Activated CD4-positive, alpha-beta T cell treated with anti-CD3 and anti-CD28 coated beads for 1 hour (primary cell): ENCODE measurements at places on chromosomes 7 and 10.

- DNase-seq: no peak
These were observed 16.9 kb upstream of the GPR146 start for GRCh38 chr7:1027242-1028043.

- DNase-seq: no peak
These were observed 86.7 kb downstream of the ZNF33B start for GRCh38 chr10:42551582-42552187.

- DNase-seq: no peak
These were observed 15.6 kb downstream of the RGS10 start for GRCh38 chr10:119526621-119527592.

GRCh38 chr10:130179640-130180039 lies 43.4 kb downstream of the GLRX3 start:
- DNase-seq: no peak

DNA sequence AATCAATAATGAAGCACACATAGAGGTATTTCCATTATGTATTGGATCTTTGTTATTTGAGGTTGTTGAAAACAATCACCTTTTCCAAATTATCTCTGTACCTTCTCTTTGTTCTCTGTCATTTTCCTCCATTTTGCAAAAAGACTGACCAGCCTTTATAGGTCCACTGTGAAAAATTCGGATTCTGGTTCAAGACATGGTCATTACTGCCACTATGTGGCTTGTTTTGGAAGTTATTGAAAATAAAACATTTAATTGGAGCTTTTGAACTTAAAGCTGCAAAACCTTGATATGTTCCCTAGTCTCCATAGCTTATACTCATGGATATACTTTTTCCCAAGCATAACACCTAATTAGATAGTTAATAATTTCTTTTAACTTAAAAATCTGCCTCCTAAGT lies 1094.4 kb downstream of the NRG3 start:
- DNase-seq: no peak

GRCh38 chr7:136056651-136057231 lies 79.6 kb upstream of the MTPN start:
- DNase-seq: no peak

- DNase-seq: no peak
These were observed 44.7 kb downstream of the GRK5 start for GRCh38 chr10:119252051-119252465.

- DNase-seq: no peak
These were observed 54.5 kb downstream of the UBE3C start for GRCh38 chr7:157193274-157193673.

DNA sequence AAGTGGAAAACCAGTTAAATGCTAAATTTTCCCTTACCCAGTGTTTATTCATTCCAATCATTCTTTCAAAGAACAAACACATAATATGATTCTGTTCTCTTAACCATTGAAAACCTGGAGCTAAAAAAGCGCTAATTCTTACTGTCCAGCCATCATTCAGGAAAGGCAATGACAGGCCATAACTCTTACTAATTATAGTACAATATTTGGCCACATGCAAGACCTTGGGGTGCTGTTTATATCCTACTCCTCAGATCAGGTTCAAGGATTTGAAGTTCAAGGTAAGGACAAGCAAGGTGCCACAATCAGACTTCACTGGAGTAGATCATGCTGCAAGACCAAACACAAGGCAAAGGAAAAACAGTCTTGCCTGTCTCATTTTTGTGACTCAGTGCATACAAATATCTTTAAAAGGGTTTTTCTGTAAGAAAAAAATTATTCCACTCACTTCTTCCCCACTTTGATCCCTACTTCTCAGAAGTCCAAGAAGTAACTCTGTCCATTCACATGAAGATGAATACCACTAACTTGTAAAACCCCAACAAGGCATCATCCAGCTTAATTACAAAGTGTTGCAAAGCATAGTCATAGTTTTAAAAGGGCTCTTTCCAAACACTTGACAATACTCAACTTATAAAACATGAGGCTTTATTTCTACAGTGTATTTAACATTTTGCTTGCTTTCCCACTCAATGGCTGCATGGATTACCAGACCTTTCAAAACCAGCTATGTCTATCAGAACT lies 153.0 kb downstream of the DOCK4 start:
- DNase-seq: no peak

- no peak for DNase-seq
These were observed 33.0 kb downstream of the MRPL32 start for GRCh38 chr7:42964849-42965805.

- no peak for DNase-seq
These were observed 262.1 kb upstream of the CACNA2D1 start for GRCh38 chr7:82705517-82706260.

GRCh38 chr10:103413564-103413963 lies 17.1 kb downstream of the PDCD11 start:
- DNase-seq: no peak

DNA sequence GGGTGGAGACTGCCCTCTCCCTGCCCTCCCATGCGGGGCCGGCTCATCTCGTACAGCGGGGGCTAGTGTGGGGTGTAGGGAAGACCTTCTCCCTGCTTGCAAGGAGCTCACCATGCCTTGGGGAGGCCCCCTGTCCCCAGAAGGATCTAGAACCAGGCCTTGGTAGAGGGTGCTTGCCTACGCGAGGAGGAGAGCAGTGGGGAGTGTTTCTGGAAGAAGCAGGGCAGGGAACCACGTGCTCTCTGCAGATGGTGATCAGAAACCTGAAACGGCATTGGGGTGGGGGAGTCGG lies 2.7 kb downstream of the MAFK start:
- no peak for DNase-seq

DNA sequence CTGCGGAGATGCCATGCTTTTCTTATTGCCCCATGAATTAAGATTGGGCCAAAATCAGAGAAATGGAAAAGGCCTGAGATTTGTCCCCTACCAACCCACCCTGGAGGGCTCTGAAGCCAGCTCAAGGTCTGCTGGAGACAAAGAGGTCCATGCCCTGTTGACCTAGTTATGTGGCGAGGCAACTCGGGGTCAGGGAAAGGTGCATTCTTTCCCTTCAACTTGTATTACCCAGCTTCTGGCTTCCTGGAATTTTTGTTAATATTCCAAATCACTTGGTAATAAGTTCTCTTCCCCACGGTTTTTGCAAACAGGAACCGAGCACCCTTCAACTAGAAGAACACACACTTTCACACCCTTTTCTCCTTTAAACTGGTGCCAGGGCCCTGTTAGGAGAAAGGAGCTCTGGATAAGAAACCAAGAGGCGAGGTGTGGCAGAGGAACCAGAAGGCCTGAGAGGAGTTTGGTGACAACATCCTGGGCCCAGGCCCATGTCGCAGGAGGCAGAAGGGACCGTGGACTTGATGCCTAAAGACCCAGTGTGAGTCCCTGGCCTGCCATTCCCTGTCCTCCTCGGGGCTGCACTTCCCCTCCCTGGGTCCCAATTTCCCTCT lies 12.5 kb upstream of the SFRP5 start:
- no peak for DNase-seq

DNA sequence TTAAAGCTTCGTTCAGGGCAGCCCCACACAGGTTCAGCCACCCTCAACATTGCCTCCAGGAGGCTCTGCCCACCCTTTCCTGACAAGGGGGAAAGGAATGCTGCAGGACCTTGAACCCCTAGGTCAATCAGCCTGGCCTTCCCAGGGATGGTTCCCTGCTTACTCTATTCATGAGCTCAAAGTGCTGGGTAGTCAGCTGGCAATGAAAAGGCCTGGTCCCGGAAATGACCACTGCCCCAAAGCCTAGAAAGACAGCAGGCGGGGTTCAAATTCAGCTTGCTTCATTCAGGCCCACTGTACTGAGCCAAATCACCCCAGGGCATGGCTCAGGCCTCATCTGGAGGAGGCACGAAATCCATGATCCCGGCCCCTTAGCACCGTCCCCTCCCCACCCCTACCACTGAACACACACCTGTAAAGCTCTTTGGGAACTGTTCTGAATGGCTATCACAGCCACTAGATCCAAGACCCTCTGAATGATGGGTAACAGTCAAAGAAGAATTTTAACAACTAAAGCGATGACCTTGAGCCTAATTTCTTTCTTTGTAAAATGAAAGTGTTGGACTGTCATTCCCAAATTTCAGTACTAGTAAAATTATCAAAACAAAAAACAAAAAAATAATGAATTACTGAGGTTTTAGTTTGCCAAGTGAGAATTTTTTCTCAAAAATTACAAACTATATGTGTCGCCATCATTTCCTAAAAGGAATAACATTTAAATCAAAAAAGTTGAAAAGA lies 1.0 kb downstream of the URGCP start:
- DNase-seq: no peak

DNA sequence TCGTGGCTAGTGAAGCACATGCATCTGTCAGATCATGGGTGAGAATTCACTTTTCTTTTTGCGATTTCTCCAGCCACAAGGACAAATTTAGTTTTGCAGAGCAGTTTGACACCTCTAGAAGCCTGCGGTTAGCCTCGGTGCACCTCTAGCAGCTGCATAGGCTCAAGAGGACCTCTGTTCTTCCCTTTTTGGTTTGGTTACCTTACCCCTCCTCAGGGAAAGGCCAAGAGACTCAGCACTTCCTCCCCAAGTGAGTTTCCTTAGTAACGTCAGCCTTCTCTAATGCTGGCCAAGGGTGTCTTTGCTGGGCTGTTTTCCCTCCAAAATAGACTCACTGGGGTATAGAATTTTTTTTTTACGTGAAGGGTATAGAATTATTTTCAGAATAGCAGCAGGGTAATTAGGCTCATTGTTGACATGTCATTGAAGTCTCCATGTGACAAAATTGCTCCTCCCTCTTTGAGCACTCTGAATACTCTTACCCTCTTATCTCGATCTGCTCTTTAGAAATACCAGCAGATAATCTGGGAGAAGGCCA lies 97.8 kb downstream of the AUTS2 start:
- DNase-seq: no peak

DNA sequence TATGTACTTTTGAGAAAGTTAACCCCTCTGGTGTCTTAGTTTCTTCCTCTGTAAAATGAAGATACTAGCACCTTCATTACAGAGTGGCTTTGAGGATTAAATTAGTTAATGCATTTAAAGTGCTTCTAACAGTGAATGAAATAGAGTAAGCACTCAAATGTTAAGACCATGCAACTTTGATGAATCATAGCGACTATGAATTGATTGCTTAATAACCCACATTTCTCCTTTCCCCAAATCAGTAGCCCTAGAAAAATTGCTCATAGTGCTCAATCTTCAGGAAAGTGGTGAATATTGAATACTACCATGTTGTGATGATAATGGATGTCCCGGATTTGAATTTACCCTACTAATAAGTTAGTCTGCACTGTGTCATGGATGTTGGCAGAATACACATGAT lies 48.1 kb downstream of the CD36 start:
- DNase-seq: no peak

- no peak for DNase-seq
These were observed 77.3 kb downstream of the CDC14C start for GRCh38 chr7:49001610-49002033.

DNA sequence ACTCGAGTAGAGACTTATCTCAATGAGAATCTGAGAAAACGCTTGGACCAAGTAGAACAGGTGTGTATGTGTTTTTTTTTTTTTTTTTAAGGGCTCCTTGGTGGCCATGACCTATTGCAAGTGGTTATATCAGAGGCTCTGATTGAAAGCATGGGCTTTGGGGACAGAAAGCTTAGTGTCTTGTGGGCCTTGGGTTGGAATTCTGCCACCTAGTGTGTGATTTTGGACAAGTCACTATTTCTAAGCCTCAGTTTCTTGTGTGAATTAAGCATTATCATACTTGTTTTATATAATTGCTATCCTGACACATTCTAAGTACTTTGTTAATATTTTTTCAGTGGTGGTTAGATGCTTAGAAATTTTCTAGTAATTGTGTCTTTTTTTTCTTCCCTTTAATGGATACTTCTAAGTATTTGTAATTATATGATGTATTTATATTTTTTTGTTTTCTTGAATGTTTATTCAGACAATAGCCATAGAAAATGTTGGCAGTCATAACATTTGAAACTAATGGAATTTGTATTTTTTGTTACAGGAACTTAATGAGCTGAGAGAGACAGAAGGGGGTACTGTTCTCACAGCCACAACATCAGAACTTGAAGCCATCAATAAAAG lies 33.1 kb downstream of the SMC3 start:
- DNase-seq: no peak

- DNase-seq: no peak
These were observed 15.8 kb upstream of the CPA1 start for GRCh38 chr7:130364451-130364850.

DNA sequence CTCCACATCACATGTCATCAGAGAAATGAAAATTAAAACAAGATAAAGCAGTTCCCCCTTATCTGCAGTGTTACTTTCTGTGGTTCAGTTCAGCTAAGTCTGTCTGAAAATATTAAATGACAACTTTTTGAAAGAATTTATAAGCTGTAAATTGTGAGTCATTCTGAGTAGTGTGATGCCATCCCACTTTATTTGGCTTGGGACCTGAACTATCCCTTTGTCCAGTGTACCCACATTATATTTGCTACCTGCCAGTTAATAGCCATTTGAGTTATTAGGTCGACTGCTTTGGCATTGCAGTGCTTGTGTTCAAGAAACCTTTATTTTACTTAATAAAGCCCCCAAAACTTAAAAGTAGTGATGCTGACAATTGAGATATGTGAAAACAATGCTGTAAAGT lies 804.2 kb downstream of the ANKRD7 start:
- DNase-seq: no peak

DNA sequence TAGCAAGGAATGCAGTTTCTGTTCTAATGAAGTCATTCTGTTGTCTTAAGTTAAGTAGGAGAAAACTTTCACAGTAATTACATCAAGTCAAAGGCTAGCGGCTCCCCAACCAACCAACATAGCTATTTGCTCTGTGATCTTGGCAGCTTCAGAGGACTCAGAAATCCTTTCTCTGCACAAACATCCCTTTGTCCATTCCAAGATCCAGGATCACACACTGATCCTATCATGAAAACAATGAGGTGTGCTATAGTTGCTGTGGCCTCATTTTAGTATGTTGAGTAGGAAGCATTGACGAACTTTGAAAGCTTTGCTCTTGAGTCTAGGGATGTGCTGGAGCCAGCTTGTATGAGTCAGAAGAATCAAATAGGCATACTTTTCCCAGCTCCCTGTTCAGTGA lies 218.2 kb upstream of the PRSS58 start:
- no peak for DNase-seq

DNA sequence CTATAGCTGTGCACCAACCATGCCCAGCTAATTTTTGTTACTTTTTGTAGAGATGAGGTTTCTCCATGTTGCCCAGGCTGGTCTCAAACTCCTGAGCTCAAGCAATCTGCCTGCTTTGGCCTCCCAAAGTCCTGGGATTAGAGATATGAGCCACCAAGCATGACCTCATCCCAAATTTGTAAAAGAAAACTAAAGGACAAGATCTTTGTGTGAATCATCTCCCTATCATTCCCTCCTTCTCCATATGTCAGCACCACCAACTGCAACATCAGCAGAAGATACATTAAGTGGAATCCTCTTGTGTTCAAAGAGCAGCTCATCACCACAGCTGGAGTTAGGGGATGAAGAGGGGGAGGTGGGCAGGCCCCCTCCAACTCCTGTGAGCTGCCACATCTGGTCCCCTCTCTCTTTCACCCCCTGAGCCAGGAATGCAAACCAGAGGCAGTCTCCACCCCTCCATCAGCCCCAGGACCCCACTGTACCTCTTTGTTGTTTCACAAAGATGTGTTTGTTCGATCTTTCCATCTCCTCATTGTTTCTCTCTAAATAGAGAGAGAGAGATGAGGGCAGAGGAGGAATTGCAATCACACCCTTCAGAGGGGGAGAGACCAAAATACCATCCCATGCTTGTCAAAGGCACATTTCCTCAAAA lies 47.3 kb upstream of the PIP4K2A start:
- DNase-seq: no peak
